ENCODE measurements at places on chromosomes 2 and 18. TPM values are rescaled to one million over a fixed set of nuclear protein-coding genes. Genes with fewer than 3 reads are reported as not detected.

DNA sequence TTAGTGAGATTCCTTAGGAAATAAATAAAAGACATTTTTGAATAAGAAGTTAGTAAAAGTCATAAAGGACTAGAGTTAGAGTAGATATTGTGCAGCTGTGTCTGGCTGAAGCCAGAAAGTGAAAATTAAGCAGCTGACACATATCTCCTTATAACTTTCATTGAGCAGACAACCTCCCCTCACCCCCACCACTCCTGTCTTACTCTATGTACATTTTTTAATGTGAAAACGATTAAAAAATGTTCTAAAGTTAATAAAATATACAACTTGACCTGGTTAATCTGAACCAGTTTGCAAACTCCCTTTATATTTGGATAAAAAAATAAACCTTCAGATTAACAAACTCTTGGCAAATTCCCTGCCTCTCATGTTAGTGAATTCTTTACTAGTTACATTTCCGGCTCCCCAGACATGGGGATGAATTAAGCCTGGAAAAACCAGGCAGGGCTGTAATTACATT is 462.8 kb downstream of the MEIS1 start:
- DNase-seq = peak; percentile 36

The DPYSL5 gene
- 1.8 TPM for total RNA-seq

DNA sequence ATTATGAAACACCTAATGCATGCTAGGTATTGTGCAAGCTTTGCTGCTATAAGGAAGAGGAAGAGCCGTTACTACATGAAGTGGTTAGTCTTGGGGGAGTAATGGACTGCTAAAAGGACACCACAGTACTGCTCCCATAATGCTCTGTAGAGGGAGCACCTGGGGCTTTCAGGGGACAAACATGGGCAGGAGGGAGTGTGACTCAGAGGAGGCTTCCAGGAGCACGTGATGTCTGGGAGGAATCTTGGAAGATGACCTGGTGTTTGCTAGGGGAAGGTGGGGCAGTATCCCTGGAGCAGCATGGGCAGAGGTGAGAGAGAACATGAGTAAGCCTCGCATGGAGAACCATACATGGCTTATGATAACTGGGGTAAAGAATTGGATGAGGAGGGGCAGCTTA is 18.8 kb downstream of the MAPK4 start:
- no peak for DNase-seq

DNA sequence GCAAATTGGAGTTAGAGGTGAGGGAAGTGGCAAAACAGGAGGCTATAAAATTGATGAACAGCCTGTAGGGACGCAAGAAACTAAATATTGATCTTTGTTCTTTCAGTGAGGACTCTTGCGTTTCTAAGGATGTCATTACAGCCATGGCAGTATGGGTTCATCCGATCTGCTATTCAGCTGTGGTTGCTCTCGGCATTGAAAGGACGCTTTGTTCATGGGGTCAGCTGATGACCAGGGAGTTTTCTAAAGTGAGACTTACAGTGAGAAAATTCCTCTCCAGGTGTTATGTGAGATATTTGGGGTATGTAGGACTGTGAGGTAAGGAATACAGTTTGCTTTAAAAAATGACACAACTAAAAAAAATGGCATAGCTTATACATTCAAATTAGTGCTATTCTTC is 52.7 kb upstream of the PELI1 start:
- DNase-seq = no peak

The DPP10 gene
- not detected for total RNA-seq

DNA sequence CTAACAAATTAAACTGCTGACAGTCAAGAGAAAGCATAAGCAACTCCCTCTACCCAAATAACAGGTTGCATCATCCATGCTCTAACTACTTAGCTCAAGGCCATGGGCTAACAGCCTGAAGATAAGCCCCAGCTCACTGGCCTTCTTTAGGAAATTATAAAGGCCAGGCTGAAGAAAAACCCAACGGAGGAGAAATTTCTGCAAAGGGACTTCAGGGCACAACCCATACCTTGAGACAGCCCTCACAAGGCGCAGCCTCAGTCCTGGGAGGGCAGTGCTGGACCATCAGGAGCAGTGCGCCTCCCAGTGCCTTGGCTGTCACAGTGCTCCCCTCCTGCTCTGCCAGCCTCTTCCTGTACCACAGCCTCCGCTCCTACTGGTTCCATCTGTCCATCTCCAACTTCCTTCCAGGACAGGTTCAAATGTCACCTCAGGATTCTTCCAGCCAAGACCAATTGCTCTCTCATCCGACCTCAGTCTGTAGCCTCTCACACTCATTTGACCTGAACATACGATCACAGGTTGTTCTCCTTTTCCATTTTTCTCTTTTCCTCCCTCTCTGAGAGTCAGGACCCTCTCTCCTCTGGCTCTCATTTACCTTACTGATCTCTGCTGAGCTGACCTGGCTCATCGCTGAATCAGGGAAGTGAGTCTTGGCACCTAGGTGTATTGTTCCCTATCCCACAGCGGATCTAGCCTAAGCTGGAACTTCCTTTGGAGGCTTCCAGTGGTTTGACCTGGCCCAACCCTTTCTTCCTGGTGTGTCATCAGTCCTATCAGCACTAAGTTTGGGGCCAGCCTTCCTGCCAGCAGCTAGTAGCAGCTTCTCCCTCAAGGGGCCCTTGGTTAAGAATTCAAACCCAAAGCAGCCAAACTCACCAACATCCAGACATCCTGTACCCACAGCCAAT is 1.9 kb downstream of the MCFD2 start:
- DNase-seq = no peak

The SLC23A3 gene
- 1.8 TPM for total RNA-seq

DNA sequence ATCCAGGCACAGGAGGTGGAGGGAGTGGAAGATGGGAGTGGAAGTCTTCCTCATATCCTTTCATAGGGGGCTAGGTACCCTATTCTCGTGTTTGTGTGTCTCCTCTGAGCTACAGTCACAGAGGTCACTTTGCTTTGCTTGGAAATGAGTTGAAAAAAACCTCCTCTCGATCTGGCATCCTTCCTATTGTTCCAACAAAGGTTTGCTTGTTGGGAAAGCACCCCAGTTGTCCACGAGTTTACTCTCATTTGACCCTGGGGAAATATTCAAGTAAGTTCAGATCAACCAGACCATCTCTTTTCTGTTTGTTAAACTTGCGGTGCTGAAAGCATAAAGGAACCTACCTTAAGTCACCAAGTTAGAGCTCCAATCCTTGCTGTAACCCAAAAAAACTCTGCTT is 59.3 kb downstream of the ARHGEF33 start:
- DNase-seq = no peak

The MC2R gene
- not detected for total RNA-seq

The COMMD1 gene
- 34.1 TPM for total RNA-seq

GRCh38 chr2:136134126-136134525 is 16.2 kb upstream of the CXCR4 start:
- no peak for DNase-seq

The AKAIN1 gene
- total RNA-seq = not detected

DNA sequence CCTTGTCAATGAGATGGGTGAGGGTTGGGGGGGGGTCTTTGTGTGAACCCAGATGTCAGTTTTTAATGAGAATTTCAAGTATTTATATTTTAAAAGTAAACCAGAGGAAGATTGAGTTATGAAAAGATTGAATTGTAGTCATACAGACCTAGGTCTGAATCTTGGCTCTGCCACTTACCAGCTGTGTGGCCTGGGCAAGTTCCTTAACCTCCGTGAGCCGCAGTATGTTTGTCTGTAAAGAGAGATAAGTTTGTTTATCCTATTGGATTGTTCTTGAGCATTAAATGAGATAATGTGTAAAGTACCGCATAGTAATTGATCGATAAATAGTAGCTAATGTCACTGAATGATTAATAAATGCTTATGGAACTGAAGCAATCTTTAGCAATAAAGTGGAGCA is 63.8 kb downstream of the EML6 start:
- no peak for DNase-seq

DNA sequence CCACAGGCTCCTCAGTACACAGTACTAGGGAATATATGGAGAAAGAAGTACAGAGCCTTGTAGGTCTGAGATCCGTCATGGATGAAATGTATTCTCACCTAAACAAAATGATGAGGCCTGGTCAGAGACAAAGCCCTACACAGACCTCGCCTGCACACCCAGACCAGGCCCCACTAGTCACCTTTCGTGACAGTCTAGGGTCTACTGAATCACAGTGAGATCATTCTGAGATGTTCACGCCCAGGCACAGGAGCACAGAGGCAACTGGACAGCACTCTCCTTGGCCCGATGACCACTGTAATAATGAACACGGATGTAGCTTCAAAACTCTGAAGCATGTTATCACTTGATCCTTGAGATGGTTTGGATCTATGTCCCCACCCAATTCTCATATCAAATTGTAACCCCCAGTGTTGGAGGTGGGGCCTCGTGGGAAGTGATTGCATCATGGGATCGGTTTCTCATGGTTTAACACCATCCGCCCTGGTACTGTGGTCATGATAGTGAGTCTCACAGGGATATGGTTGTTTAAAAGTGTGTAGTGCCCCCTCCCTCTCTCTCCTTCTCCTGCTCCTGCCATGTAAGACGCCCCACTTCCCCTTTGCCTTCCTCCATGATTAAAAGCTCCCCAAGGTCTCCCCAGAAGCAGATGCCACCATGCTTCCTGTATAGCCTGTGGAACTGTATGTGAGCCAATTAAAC is 15.1 kb downstream of the DOCK10 start:
- no peak for DNase-seq

The CTNNA2 gene
- total RNA-seq = not detected

GRCh38 chr18:76465630-76466409 is 29.2 kb downstream of the ZNF516 start:
- no peak for DNase-seq

The KYNU gene
- not detected for total RNA-seq

- DNase-seq = peak; percentile 53
Measured at GRCh38 chr2:208072250-208072892, 47.0 kb upstream of the PLEKHM3 start.

DNA sequence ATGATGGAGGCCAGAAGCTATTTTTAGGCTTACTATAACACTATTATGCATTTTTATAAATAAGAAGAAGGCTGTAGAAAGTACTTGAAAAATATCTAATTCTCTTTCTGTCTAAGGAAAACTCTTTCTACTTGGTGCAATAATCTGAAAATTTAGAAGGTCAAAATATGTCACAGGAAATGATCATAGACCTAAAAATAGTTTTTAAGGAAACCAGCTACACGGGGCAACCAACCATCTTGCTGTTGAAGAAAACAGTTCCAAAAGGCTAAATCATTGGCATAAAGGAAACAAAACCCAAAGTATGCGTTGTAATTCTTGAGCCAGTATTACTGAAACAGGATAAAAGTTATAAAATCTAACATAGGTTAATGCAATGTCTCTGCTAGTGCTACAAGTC is 40.2 kb downstream of the SOCS6 start:
- no peak for DNase-seq

The STPG4 gene
- total RNA-seq = not detected

DNA sequence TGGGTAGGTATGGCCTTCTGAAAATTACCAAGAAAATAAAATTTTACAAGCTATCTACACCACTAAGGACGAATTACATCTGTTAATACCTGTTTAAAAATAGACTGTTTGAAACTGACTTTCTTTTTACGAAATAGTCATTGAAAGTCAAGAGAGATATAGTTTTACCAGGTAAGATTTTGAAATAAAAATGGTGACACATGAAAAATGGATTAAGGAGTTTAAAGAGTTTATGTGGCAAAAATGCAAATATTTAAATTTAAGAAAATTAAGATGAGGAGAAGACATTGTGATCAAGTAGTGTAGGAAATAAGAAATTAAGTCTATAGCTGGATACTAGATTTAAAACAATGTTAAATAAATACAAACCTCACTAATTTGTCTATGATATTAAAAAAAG is 271.5 kb downstream of the TRIB2 start:
- no peak for DNase-seq

The TGFBRAP1 gene
- 21.1 TPM for total RNA-seq

DNA sequence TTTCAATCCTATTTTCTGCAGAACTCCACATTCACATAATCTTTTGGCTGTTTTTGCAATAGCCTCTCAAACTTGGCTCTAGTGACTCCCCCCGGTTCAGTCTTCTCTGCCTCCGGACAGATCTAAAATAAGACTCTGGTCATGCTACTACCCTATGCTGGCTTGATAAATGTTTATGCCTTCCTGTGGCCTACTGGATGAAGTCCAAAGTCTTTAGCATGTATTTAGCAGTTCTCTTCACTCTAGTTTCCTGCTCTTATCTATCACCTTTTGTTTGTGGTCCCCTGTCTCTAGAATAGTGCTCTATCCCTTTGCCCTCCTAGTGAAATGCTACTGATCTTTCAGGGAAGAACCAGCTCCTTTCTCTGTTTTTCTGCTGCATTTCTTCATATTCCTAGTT is 14.4 kb downstream of the ADCYAP1 start:
- no peak for DNase-seq

DNA sequence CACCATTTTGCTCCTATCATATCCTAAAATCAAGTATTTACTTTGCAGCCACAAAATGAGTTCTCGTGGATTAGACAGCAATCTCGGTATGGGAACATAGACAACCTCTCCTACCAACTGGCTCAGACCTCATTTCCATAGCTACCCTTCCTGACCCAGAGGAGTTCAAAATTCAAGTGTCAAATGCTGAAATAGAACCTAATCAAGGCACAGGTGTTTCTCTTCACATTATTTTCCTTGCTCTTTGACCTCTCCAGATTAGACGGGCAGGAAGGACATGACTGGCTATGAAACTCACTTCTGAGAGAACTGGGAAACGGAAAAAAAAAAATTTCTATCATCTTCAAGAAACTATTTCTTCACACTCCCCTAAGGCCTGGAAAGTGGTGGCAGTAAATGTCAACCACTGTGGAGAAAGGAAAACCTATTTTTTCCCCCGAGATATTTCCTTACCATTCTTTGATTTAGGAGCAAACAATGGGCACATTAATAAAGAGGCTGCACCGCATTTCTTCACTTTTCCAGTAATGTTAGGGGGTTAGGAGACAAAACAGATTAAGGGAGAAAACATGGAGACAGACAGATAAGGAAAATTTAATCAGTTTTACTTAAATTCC is 63.6 kb upstream of the DTNB start:
- DNase-seq = no peak

- no peak for DNase-seq
Measured at GRCh38 chr2:175684466-175684865, 317.6 kb downstream of the LNPK start.

DNA sequence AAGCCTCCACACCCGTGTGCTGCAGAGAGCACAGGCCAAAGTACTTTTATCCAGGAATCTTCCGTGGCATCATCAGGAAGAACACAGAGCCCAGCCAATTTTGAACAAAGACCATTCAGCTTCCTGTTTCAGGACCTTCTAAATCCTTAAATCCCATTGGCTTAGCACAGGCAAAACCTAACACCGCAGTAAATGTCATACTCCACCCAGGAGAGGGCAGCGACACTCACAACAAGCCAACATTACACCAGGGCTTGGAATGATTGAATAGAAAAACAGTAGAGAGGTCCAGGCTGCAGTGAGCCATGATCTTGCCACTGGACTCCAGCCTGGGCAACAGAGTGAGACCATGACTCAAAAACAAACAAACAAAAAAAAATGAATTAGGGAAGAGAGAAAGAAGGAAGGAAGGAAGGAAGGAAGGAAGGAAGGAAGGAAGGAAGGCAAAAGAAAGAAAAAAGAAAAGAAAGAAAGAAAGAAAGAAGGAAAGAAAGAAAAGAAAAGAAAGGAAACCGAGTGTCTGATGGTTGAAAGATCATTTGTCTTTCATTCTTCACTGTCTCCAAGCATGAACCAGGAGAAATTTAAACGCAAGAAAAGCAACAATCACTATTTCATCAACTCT is 144.6 kb upstream of the SATB2 start:
- DNase-seq = no peak

Measured in uterus (tissue), 4 donors.